ENCODE measurements at places on chromosomes 4 and X. TPM values are rescaled to one million over a fixed set of nuclear protein-coding genes. Genes with fewer than 3 reads are reported as not detected.

The SOD3 gene
- total RNA-seq: 3.1 TPM

The PRKG2 gene
- total RNA-seq: 3.0 TPM

The RIPPLY1 gene
- not detected for total RNA-seq

The ENPEP gene
- total RNA-seq: 5.6 TPM

The GPR173 gene
- 0.61 TPM for total RNA-seq

The PAGE2 gene
- total RNA-seq: 0.24 TPM

The KLB gene
- total RNA-seq: 0.05 TPM

The DDIT4L gene
- 1.5 TPM for total RNA-seq

The IL21 gene
- total RNA-seq: 0.19 TPM

The RIBC1 gene
- 1.2 TPM for total RNA-seq

DNA sequence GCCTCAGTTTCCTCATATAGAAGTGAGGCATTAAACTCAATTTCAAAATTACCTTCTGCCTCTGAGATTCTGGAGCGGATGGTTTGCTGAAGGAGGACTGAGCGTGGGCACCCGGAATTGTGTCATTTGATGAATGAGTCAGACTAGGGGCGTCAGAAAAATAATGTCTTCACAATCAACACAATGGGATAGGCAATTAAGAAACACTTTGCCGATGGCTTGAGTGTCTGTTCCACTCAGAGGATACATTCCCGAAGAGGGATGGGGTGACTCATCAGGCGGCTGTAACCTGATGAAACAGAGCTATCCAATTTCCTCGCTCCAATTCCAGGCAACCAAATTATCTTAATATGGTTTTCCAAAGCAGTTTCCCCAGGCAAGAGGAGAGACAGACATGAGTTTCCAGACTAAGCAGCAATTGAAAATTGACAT lies 1.2 kb upstream of the CHRNA9 start:
- no peak for DNase-seq

DNA sequence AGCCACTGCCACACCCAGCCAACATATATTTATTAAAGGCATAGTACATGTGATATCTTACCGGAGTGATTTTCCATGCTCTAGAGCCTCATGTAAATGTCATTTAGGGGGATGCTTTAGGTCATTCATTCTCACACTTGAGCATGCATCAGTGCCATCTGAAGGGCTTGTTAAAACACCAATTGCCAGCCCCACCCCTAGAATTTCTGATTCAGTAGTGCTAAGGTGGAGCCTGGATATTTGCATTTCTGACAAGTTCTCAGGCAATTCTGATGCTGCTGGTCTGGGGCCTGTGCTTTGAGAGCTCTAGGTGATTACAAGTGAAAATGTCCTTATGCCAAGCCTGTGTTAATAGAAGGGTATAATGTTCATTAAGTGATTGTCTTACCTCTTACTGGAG lies 107.7 kb downstream of the PHEX start:
- no peak for DNase-seq

- DNase-seq: no peak
Observed at GRCh38 chrX:16067886-16068515, 55.4 kb upstream of the GRPR start.

- no peak for DNase-seq
Observed at GRCh38 chrX:107600366-107600765, 27.9 kb upstream of the PRPS1 start.

GRCh38 chr4:151173871-151174270 lies 74.4 kb downstream of the RPS3A start:
- no peak for DNase-seq

- DNase-seq: no peak
Observed at GRCh38 chr4:74014332-74014731, 15.9 kb upstream of the CXCL5 start.

GRCh38 chr4:90293320-90293719 lies 166.1 kb downstream of the CCSER1 start:
- no peak for DNase-seq

DNA sequence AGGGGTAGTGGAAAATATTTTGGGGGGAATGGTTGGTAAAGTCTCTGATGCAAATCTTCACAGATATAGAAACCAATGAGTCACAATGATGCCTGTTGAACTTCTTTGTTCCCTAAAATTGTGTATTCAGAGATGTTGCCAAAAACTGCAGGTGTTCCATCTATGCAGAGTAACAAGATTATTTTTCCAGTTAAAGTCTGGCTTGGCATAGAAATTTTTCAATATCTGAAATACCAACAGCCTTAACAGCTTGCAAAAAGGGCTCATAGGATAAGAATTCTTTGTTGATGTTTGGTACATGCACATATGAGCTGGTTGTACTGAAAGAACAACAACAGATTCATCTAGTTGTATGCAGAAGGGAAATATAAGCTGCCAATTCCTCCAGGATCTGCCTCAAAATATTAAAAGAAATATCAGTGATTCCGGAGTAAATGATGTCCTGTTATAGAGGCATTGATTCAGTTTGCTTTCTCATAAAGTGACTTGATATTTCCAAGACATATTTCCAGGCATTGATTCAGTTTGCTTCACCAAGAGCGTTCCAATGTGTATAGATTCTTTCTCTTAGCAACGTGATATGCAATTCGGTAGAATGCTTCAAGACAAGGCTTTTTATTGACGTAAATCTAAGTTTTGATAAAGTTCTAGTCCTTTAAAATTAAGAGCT lies 564.4 kb downstream of the TMA16 start:
- DNase-seq: no peak

DNA sequence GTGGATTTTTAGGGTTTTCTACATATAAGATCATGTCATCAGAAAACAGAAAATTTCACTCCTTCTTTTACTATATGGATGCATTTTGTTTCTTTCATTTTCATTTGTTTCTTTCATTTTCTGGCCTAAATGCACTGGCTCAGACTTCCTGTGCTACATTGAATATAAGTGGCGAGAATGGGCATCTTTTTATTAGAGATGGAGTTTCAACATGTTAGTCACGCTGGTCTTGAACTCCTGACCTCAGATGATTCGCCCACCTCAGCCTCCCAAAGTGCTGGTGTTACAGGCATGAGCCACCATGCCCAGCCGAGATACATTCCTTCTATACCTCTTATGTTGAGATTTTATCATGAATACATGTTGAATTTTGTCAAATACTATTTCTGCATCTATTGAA lies 61.8 kb downstream of the BRWD3 start:
- DNase-seq: no peak

DNA sequence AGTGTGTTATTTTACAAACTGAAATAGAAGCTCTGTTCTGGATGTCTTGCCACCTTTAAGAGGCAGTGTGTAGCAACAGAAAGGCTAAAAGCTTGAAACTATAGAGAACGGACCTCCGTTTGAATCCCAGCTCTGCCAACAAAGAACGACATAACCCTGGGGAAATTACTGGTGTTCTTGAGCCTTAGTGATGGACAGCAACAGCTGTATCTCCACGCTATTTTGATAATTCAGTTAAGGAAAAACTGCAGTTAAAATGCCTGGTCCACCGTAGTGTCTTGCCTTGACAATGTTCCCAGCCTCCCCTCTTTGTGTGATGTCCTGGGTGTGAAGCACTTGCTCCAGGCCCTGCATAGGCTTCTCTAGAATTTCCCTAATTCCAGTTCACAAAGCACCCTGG lies 256.8 kb upstream of the HS3ST1 start:
- DNase-seq: no peak

GRCh38 chr4:76199664-76200211 lies 13.9 kb downstream of the SCARB2 start:
- DNase-seq: peak; percentile 64

- DNase-seq: no peak
Observed at GRCh38 chrX:68598841-68599240, 48.6 kb upstream of the STARD8 start.

DNA sequence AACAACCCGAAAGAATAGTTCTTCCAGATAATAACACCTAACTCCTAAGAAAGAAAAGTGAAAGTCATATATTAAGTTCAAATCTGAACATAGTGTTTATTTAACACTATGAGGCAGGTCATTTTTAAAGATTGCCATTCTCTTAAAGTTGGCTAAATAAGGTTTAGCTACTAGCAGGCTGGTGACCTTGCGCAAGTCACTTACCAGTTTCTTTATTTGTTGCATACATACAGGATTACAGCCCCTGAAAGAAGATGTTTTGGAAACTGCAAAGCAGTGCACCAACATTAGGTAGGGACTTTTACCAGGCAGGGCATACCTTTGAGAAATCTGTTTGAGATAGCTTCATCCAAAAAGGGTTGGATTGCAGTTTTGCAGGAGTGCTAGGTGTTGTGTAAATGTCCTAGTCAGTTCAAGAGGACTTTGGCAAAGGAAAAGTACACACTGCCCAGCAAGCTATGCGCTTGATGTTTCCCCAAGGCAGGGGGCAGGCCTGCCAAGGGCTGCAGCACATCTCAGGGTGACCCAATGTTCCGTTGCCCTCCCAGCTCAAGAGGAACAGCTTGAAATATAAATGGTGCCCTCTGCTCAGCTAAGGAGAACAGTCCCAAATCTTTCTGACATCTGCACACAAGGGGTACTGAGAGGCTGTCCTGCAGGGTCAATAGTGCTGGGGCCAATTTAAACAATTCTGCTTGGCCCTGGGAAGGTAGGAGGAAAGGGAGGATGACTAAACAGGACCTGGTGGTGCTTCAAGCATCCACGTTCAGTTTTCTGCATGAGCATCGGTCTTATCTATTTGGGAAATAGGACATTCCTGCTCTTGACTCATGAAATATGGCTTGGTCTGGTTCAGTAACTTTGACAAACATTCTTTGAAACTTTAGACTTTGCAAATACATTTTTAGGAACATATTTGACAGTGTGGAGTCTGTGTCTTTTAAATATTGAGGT lies 130.8 kb downstream of the COL4A6 start:
- DNase-seq: no peak

- no peak for DNase-seq
Observed at GRCh38 chrX:20317873-20318272, 51.2 kb upstream of the RPS6KA3 start.

GRCh38 chr4:154626793-154627484 lies 14.5 kb upstream of the FGG start:
- no peak for DNase-seq

- DNase-seq: no peak
Observed at GRCh38 chr4:8282742-8283141, 13.2 kb downstream of the HTRA3 start.

GRCh38 chrX:50483283-50483682 lies 12.7 kb upstream of the DGKK start:
- no peak for DNase-seq

DNA sequence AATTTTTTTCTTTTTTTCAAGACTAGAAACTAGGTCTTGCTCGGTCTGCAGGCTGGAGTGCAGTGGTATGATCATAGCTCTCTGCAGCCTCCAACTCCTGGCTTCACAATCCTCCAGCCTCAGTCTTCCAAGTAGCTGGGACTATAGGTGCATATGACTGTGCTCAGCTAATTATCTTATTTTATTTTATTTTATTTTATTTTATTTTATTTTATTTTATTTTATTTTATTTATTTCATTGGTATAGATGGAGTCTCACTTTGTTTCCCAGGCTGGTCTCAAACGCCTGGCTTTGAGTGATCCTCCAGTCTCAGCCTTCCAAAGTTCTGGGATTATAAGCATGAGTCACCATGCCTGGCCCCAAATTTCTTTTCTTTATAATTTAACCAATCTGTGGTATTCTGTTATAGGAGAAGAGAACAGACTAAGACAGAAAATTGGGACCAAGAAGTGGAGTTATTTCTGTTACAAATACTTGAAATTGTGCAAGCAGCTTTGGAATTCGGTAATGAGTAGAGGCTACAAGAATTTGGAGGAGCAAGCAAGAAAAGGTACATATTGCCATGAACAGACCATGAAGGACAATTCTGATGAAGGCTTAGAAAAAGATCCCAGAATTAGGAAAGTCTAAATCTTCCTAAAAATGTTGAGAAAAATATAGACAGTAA lies 4.0 kb upstream of the PRDM5 start:
- DNase-seq: no peak

DNA sequence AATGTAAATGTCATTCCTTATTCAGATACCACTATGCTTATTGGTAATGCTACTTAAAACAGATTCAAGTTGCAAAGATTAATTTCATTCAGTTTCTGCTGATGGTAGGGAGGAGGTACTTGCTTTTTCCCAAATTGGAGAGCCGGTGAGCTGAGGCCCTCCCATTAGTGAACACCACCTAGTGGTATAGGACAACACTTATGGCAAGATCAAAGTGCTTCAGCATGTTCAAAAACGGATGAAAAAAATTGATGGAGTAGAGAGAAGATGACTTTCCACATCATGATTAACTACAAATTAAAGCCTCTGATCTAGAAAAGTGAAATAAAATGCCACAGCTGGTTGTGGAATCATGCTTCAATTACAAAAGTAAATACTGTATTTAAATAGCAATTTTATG lies 112.9 kb downstream of the MBNL3 start:
- DNase-seq: no peak

DNA sequence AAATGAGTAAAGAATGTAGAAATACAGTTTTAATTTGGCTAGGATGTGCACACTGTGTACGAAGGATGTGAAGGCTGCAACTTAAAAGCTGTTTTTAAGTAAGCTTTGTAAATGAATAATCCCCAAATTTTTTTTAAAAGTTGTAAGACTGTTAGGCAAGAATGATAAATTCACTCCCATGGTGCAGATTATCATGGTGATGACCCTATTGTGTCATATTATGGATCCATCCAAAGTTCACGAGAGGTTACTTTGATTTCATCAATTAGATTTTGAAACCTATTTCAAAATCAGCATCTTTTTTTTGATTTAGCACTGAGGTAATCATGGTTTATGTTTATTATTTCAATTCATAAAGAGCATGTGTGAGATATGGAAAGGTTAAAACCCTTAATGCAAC lies 62.9 kb upstream of the ETNPPL start:
- DNase-seq: no peak

GRCh38 chr4:168811207-168811606 lies 198.8 kb downstream of the CBR4 start:
- DNase-seq: no peak

DNA sequence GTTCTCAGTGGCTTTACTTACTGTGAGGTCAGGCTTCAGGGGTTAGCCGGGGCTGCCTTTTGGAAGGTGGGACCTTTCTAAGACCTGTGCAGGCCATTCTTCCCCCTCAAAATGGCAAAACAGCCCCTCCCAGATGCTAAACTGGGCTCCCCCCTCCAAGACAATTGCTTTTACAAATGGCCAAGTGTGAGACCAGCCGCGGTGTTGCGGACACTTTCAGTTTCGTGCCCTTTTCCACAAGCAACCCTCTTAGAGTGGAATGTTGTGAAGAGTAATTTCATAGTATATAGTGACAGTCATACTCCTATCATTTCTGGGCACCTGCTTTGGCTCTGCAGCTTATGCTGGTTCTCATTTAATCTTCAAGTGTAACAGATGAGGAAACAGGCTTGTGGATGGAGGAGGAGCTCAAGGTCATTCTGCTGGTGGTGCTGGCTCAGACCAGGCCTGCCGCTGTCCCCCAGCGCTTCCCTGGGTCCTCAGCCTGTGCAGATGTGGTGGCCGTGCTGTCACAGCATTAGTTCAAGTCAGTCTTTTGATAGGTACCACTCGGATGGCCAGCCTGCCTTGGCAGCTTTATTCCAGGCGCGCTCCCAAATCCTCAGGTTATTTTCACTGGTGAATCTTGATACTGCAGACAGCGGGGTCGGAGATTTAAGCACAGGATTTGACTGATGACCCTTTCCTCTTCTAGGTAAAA lies 55.0 kb upstream of the TADA2B start:
- no peak for DNase-seq

- DNase-seq: no peak
Observed at GRCh38 chr4:16715482-16715881, 183.0 kb downstream of the LDB2 start.
